ENCODE measurements at places on chromosomes 7 and 10. TPM values are rescaled to one million over a fixed set of nuclear protein-coding genes. Genes with fewer than 3 reads are reported as not detected.

Gene LBX1
- not detected for total RNA-seq

Gene FBXL13
- total RNA-seq: 2.5 TPM

Gene OR2A42
- total RNA-seq: not detected

Gene SLC16A12
- 0.43 TPM for total RNA-seq

Gene PIP
- not detected for total RNA-seq

GRCh38 chr7:17146621-17147020 lies 151.8 kb upstream of the AHR start:
- no peak for DNase-seq

GRCh38 chr10:7956508-7956907 lies 98.0 kb upstream of the GATA3 start:
- DNase-seq: no peak

DNA sequence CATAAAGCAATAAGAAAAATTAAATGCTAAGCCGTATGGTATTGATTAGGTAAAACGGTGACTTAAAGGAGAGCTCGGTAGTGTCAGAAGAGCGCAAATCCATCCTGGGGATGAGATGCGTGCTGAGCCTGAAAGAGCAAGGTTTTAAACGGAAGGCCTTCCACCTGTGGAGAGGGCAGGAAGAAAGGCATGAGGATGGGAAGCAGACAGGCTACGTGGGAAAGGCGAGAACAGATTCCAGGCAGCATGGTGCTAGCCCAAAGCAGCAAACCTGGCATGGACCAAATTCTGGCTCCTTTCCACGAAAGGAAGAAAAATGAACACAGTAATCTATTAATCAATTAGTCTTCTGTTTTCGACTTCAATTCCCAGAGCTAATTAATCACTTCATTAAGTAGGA lies 103.5 kb downstream of the HIPK2 start:
- no peak for DNase-seq

- DNase-seq: no peak
Observed at GRCh38 chr7:36571190-36571560, 153.1 kb downstream of the AOAH start.

DNA sequence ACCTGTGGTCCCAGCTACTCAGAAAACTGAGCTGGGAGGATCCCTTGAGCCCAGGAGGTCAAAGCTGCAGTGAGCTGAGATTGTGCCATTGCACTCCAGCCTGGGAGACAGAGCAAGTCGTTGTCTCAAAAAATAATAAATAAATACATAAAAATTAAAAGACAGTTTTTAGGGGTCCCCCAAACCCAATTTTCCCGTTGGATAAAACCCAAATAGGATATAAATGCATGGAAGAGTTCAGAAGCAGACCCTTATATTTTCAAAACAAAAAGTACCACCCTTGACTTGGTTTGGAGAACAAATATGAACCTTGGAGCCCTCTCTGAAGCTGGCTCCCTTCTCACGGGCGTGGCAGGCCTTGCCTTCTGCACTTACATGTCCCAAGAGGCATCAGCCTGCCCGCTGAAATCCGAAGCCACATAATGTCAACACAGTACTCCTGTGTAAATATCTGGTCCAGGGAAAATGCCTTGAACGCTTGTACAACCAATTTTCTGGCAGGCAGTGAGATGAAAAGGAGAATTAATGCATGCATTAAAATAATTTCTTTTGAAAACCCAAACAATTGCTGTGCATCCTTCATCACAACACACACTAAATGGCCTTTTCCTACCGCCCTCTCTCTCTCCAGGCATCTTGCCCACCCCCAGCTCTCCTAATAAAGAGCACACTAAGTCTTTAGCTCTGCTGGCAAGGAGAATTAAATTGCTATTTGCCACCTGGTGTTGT lies 46.4 kb upstream of the PARD3 start:
- DNase-seq: peak; percentile 17

- no peak for DNase-seq
Observed at GRCh38 chr7:156022483-156023459, 210.5 kb upstream of the SHH start.

- DNase-seq: no peak
Observed at GRCh38 chr10:93261089-93261488, 187.4 kb downstream of the CYP26A1 start.

DNA sequence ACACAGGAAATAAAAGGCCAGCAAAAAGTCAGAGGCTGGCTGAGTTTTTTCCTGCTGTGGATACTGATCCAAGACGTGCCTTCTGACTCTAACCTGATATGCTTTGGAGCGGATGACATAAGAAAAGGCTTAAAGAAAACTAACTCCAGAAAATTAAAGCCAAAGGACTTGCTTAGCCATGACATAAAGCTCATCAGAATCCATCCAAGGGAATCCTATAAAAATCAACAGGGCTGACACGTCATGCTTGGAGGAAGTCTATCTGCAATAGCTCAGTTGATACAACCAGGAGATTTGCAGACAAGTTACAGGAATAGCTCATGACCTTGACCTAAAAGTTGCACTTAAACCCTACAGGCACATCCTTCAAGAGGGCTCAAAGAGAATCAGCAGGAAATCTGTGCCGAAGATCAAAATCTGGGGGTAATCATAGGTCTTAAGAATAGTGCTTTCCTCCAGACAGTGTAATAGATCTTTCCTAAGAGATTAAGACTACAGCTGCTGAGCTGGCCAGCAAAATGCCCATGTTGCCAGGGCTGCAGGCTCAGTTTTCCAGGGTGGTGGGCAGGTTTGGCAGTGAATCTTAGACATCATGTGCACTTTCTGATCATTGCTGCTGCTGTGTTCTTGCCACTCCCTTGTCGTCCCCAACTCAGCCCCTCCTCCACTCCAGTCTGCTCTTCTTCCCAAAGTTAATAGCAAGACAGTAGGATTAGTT lies 111.5 kb upstream of the SVIL start:
- no peak for DNase-seq

DNA sequence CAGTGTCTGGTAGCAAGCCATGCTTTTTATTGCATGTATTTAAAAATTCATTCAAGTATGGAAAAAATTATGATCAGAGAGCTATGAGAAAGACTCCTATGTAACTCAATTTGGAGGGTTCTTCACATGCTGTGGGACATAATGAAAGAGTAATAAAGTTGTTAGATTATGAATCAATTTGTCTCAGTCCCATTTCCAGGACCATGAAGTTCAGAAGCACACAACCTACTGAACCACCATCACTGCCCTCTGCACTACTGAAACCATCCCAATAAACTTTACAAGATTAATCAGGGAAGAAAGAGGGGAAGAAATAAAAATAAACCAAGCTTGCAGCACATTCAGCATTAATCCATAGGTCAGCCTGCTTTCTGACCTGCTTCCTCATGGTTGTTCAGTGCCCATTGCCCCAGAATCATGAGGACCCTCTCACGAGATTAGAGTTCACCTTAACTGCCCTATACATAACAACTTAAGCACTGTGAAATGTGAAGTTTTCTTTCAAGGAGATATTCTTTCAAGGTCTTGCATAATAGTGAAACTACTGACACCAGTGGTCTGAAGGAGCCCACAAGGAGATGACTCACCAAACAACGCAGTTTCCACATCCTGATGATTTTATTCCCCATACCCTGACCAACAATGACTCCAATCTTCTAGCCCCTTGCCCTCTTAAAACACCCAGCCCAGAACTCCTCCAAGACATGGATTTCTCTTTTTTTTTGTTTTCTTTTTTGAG lies 171.5 kb upstream of the ADCY1 start:
- DNase-seq: no peak
